NCI-H1436 treated with DMSO at 0.1 percent for 48 hours (cell line): ENCODE measurements at places on chromosomes 7 and 10.

GRCh38 chr10:126893841-126894240, 11.4 kb upstream of the DOCK1 start:
- no peak for DNase-seq

DNA sequence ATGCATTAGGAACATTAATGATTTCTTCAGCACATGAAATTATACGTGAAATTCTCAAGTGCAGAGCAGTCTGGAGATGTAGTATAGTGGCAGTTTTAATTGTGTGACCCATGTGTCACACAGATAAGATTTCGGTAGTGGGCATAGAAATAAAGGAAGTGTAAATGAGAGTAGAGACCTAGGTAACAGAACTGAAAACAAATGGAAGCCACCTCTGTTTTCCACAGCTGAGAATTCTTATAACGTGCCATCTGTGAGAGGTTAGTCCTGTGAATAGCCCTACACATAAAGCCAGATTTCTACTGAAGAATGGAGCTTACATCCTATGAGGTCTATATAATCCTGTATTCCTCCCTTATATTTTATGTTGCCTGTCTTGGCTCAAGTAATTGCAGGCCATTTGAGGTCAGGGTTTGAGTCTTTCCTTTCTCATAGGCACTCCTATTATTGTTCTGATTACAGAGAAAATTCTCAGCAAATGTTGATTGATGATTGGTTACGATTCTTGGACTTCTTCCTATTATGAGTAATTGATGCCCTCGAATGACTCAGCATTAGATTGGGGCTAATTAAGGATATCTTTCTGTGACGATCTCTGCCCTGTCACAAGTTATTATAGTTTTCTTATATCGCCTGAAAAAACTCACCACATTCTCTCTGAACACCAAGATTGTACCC, 258.2 kb downstream of the KIF20B start:
- DNase-seq = no peak

DNA sequence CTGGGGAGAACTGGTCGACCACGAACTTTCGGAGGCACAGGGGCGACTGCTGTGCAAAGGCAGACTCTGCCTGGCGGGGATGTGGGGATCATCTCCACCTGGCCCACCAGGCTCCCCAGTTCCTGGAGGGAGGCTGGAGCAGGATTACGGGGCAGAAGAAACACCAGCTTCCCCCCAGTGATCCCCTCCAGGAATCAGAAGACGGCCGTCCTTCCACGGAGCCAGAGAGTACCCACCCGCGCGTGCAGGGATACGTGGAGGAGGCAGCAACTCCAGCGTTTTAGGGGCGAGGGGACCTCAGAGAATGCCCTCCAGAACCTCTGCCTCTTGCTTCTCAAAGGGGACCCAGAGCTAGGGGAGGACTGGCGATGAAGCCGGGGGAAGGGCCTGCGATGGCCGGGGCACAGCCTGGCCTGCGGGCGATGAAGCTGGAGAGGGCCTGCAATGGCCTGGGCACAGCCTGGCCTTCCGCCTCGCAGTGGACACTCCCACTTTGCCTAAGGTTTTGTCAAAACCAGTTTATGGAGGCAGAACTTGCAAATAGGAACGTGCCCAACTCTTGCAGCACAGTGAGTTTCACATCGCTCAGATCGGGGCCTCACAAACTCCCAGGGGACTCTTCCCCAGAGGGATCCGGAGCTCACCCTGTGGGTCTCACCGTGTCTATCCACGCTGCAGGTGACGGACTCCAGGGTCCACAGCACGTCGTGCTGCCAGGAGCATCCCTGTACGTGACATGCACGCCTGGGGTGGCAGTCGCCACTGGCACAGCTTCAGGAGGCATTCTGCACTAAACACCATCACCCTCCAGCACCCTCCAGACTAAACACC, 77.9 kb upstream of the PDGFA start:
- DNase-seq = no peak

GRCh38 chr7:32761451-32762205, 129.9 kb downstream of the KBTBD2 start:
- DNase-seq = no peak

- DNase-seq = no peak
These were observed 19.5 kb upstream of the PCBD1 start for GRCh38 chr10:70907637-70908405.

- no peak for DNase-seq
These were observed 12.9 kb downstream of the SEC31B start for GRCh38 chr10:100506596-100507356.

GRCh38 chr10:125076891-125077541, 83.3 kb downstream of the CTBP2 start:
- DNase-seq = no peak

GRCh38 chr7:29314148-29314547, 119.6 kb downstream of the CHN2 start:
- DNase-seq = no peak

GRCh38 chr10:107028236-107028635, 136.3 kb downstream of the SORCS1 start:
- no peak for DNase-seq

DNA sequence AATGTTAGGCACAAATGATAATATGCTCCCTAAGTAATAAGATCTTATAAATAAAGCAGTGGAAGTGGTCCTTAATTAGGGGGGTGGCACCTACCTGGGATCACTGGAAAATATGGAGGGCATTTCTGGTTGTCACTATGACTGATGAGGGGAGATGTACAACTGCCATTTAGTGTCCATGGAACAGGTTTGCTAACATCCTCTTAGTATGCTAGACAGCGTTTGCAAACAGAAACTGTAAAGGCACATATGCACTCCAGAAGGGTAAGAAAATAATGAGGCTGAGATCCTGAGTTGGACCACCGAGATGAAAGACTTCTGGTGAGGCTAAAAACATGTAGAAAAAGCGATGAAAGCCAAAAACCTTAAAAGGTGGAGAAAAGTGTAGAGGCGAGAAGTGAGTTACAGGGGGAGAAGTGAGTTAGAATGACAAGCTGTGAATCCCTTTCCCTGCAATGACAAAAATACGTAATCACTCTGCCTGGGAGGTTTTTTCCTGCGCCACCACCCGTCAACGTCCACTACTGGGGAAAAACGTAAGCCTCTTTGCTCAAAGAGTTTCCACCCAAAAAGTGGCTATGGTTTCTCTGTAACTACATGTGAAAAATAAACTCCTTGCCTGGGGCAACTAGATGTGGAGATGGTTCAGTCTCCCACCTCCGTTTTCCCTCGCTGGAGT, 767 bp downstream of the KRIT1 start:
- DNase-seq = no peak

- no peak for DNase-seq
These were observed 161.4 kb downstream of the ELMO1 start for GRCh38 chr7:37287131-37287855.

DNA sequence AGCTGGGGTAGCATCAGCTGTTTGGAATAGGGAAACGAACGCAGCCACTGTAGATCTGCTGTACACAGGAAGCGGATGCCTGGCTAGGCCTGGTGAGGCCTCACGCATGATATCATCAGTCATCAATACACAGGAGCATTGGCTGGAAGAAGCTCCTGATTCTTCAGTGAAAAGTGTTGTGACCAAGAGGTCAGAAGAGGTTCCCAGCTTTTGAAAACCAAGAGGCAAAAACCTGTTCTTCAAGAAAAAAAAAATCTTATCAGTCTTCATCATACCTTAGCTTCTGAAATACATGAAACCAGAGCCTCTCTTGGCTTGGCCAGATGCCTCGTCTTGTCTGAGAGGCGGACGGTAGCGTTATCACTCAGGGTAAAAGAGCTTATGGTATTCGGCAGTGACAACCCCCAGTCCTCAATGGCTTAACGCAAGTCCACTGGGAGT, 139.3 kb upstream of the TCF7L2 start:
- DNase-seq = no peak

DNA sequence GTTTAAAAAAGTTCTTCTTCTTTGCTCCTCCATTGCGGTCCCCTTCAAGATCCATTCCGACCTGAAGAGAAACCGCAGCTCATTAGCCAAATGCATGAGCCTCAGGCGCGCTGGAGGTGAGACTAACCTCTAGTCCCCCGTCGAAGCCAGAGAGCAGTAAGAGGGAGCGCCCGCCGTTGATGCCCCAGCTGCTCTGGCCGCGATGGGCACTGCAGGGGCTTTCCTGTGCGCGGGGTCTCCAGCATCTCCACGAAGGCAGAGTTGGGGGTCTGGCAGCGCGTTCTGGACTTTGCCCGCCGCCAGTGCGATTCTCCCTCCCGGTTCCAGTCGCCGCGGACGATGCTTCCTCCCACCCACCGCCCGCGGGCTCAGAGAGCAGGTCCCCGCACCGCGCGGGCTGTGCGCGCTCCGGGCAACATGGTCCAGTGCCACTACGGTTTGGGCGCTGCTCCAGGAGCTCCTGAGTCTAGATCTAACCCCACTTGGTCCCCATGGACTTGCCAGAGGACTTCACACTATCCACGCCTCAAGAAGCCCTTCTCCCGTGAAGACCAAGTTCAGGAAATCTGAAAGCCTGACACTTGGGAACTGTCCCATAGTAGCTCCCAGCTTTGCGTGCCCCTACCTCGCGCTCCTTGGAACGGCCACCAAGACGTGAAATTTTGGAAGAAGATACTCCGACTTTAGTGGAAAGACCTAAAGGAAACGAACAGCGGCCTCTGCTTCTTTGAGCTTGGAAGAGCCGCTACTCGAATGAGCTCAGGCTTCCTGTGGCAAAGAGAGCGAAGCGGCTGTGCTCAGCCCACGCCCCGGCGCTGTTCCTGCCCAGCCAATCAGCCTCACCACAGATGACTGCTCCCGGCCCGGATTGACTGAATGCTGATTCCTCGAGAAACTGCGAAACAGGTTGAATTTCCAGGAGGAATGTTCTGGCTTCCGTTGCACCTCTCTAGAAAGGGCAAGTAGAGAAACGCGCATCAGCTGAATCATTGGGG, at the start of gene ABCB1:
TSS of gene ABCB1 (minus strand) at position 755 of the 995 bp plus-strand sequence. CDS start at position 55, 700 bp downstream.
- DNase-seq = no peak
